Thoracic aorta endothelial cell (primary cell): ENCODE measurements at places on chromosomes 7 and 10. TPM values are rescaled to one million over a fixed set of nuclear protein-coding genes. Genes with fewer than 3 reads are reported as not detected.

Gene GPR141
- not detected in 2 replicates for total RNA-seq

Gene GRID2IP
- not detected in 2 replicates for total RNA-seq

Gene AQP1
- 1.7 and 4.9 TPM in 2 replicates for total RNA-seq

Gene AGR2
- not detected in 2 replicates for total RNA-seq

Gene AKR1C2
- total RNA-seq: 2.0 and 2.2 TPM in 2 replicates

Gene RGR
- total RNA-seq: not detected in 2 replicates

Gene WDR86
- not detected in 2 replicates for total RNA-seq

Gene VSTM2A
- total RNA-seq: not detected in 2 replicates

Gene CPVL
- not detected in 2 replicates for total RNA-seq

Gene CRHR2
- total RNA-seq: not detected in 2 replicates

Gene AZGP1
- total RNA-seq: not detected in 2 replicates

Gene DYNC1I1
- 1.6 and 4.0 TPM in 2 replicates for total RNA-seq

Gene NSUN6
- total RNA-seq: 10.6 and 11.3 TPM in 2 replicates

Gene NSUN5
- 4.9 and 9.3 TPM in 2 replicates for total RNA-seq

Gene INHBA
- 3.3 and 19.5 TPM in 2 replicates for total RNA-seq

Gene IKZF1
- not detected in 2 replicates for total RNA-seq

Gene STEAP1B
- 67.3 and 112 TPM in 2 replicates for total RNA-seq

Gene TYW1
- total RNA-seq: 17.4 and 18.5 TPM in 2 replicates

Gene CNPY1
- not detected in 2 replicates for total RNA-seq

Gene RPEL1
- 0.07 and 0.27 TPM in 2 replicates for total RNA-seq

Gene CCDC146
- 1.1 and 2.2 TPM in 2 replicates for total RNA-seq

Gene NUDT5
- total RNA-seq: 89.5 and 103 TPM in 2 replicates

Gene PNLIPRP1
- total RNA-seq: not detected in 2 replicates

Gene TMEM26
- total RNA-seq: 0.07 TPM in 1 of 2 replicates, not detected in the other

Gene ATOH7
- total RNA-seq: not detected in 2 replicates

Gene SFTPA1
- total RNA-seq: not detected in 2 replicates
